ENCODE measurements at places on chromosomes 3 and 15.

GRCh38 chr15:82641129-82641798 lies 5.9 kb downstream of the CPEB1 start:
- DNase-seq: no peak

DNA sequence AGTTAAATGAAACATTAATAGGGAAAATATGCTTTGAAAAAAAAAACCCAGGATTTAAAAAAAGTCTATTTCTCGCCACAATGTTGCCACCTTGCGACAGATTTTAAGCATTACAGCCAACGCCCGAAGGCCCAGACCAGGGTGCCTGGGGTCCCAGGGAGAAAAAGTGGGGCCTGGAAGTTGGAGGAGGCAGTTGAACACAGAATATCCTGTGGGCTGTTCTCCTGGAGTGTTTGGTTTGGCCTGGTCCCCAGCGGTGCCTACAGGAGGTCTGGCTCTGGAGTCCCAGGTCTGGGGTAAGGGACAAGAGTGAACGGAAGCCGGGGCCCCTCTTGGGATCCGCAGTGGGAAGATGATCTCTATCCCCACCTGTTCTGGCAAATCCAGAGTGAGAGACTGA lies 3.4 kb downstream of the RNU6-1 start:
- DNase-seq: no peak

DNA sequence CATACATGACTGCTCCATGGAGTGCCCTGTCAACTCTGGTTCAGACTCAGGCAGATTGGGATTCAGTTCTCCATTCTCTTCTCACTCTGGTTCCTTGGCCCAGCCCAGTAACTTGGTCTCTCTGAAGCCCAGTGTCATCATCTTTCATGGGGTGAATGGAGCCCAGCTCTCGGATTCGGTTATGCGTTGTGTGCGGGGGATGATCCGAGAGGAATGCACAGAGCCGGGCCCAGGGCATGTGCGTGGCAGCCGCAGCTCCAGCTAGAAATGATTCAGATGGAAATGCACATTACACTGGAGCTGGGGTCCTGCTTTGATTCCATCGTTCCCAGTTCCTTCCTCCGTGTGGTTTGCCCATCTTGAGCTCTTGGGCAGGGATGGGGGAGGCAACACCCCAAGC lies 189.4 kb downstream of the FEZF2 start:
- no peak for DNase-seq

GRCh38 chr3:171977860-171978259 lies 61.5 kb upstream of the FNDC3B start:
- no peak for DNase-seq

GRCh38 chr15:32979710-32980109 lies 214.8 kb downstream of the FMN1 start:
- no peak for DNase-seq

Measured in SHP77 treated with DMSO at 0.1 percent for 48 hours (cell line).